ENCODE measurements at places on chromosomes 7 and 10.

- DNase-seq, result peak; percentile 50
Observed at GRCh38 chr10:126598009-126598408, 72.5 kb downstream of the C10orf90 start.

DNA sequence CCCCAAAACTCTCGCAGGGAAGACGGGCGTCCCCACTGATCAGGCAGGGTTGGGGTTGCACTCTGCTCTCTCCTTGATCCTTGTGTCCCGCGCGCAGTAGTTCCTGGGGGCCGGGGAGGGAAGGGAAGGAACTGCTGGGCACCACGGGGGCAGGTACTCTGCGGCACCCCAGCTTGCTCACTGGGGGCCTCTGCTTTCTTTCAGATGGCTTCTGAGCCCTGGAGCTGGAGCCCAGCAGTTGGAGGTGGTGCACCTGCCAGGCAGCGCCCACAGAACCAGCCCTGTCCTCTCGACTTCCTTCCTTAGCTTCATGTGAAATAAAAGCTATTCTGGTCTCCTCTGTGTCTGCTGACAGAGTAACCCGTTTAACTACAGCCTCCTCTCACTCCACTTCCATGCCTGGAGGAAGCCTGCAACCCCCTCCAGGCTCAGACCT lies 12.2 kb downstream of the PLAC9 start:
- no peak for DNase-seq

DNA sequence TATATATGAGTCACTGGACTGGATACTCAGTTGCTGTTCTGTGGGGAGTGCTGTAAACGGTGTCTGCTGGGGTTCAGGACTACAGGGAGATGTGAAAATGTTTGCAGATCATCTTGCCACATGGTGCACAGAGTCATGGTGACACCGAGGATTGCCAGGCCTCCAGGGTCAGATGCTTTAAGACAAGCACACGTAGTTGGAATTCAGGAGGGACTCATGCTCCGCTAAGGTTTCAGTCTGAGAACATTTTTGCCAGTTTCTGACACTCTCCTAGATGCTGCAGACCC lies 211.3 kb downstream of the CXCL12 start:
- no peak for DNase-seq

- no peak for DNase-seq
Observed at GRCh38 chr7:116674508-116675173, 2.6 kb downstream of the MET start.

DNA sequence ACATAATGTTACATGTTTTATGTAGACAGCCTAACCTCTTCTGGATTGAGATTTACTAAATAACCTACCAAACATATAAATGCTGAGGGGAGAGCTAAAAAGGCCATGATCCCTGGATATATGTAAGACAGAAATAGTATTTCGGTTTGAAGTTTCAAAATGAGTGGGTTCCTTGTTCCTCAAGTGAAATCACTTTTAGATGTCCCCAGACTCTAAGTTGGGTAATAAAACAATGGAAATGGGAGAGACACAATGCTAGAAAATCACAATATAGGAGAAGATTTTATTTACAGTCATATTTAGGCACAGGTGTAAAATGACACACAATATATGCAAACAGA lies 56.5 kb downstream of the SHTN1 start:
- DNase-seq, result no peak

DNA sequence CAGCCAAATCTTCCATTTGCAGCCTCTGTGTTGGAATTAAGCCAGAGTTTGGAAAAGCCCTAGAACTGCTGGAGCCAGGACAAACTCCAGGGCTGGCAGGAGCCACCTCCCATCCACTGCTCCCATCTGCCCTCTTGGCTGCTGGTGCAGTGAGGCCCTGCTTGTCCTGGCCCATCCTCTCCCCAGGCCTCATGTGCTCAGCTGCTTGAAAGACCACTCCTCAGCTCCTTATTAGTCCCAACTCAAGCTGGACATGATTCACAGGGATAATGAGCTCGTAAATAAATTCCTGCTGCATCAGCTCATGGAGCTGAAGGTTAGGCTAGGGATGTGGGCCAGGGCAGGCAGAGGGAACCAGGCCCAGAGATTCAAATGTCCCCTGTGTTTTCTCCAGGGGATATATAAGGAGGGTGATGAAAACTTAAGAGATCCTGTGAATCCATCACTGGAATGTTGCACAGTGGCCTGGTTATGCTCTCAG lies 282.8 kb downstream of the RPS24 start:
- no peak for DNase-seq

DNA sequence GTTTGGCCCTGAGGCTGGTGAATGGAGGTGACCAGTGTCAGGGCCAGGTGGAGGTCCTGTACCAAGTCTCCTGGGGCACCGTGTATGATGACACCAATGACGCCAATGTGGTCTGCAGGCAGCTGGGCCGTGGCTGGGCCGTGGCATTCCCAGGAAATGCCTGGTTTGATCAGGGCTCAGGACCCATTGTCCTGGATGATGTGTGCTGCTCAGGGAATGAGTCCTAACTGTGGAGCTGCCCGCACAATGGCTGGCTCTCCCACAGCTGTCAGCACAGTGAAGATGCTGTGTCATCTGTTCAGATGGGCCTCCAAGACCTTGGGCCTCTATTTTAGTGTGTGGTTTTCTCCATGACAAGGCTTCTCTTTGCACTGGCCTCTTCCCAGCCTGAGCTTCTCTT lies 64.0 kb downstream of the DMBT1 start:
- DNase-seq, result no peak

GRCh38 chr10:107275806-107276205 lies 111.3 kb upstream of the SORCS1 start:
- DNase-seq, result no peak

- DNase-seq, result no peak
Observed at GRCh38 chr10:13971601-13972475, 358.9 kb downstream of the FRMD4A start.

DNA sequence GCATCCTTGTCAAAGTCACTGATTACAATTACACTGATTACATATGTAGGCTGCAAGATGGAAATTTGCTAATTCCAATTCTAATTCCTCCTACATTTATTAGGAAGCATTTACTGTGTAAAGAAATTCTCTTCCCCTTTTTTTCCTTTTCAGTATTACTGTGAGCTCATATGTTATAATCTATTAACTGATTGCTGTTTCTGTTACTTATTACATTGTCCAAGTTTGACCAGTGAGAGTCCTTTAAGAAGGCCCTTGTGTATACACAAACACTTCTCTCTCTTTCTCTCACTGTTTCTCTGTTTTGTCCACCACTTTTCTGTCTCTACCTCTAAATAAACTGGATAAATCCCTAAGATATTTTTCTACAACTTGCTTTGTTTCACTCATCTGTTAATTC lies 31.5 kb downstream of the PHF14 start:
- DNase-seq, result no peak

GRCh38 chr7:156353352-156353751 lies 287.2 kb upstream of the RNF32 start:
- no peak for DNase-seq

- no peak for DNase-seq
Observed at GRCh38 chr10:26169466-26169865, 47.1 kb upstream of the GAD2 start.

- no peak for DNase-seq
Observed at GRCh38 chr7:73649576-73649975, 18.1 kb upstream of the VPS37D start.

- DNase-seq, result no peak
Observed at GRCh38 chr10:132158122-132158741, 28.5 kb upstream of the DPYSL4 start.

- DNase-seq, result no peak
Observed at GRCh38 chr7:111047595-111047994, 43.3 kb upstream of the LRRN3 start.

GRCh38 chr10:17648243-17649035 lies 4.5 kb downstream of the STAM start:
- DNase-seq, result no peak

- no peak for DNase-seq
Observed at GRCh38 chr10:74816824-74817498, 9.4 kb upstream of the KAT6B start.

DNA sequence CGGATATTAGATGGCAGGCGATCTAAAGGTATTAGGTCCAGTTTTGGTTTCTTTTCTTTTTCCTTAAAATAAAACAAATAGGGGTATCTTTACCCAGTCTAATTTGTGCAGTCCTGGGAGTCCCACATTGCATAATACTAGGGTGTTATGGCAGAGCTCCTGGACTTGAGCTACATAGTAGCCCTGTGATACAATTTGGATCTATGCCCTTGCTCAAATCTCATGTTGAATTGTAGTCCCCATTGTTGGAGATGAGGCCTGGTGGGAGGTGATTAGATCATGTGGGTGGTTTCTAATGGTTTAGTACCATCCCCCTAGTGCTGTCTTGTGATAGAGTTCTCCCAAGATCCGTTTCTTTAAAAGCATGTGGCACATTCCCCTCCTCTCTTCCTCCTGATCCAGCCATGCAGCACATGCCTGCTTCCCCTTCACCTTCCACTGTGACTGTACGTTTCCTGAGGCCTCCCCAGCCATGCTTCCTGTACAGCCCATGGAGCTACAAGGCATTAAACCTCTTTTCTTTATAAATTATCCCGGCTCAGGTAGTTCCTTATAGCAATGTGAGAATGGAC lies 141.9 kb downstream of the RPS24 start:
- DNase-seq, result no peak

DNA sequence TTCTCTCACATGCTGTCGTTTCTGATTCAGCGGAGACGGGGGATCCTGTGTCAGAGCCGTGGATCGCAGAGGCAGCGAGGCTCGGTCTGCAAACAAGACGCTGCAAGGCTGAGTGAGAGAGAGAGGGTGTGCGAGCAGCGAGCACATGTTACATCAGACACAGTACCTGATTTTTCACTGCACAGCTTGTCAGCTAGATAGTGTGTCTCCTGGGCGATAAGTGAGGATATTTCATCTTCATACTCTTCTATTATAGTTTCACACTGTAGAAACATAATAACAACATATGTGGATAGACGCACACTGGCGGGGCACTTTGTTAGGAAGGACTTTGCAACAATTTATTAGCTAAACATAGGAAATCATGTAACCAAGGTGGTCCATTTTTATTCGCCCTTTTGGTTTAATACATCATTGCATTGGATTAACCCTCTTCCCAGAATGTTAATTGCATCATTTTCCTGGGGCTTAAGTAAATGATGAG lies 39.5 kb downstream of the CNPY1 start:
- DNase-seq, result no peak

- DNase-seq, result no peak
Observed at GRCh38 chr10:63836666-63837442, 315.7 kb downstream of the REEP3 start.

- no peak for DNase-seq
Observed at GRCh38 chr10:114429581-114430335, 25.5 kb upstream of the AFAP1L2 start.

DNA sequence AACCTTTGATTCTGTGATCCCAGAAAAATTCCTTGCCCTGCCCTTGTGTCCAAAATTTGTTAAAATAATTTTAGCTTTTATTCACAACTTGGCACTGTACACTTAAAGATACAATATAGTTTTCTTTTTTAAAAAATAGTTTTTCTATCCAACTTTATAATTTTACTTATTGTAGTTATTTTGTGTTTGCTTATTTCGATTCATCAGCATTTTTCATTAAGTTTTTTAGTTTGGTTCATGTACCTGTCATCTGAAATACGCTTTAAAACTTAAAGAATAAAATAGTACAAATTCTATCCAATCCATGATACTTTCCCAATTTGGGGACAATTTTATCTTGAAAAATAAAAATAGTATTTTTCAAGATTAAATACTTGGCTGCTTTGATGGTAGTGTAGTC lies 514.8 kb downstream of the AUTS2 start:
- DNase-seq, result no peak

DNA sequence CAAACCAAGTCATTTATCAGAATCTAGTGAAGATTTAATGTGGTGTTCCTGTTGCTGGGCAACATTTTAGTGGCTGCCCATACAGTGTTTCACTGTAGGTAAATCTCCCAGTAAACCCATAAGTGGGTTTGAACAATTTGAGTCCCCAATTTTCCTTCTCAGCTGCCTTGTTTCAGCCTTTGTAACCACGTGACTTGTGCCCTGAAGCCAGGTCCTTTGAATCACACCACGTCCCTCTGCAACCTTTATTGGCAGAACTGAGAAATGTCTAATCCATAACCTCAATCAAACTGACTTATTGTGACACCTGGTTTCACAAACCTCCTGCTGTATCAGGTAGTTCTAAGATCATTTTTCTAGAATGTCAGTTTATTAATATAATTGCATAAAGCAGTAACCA lies 30.1 kb downstream of the SND1 start:
- no peak for DNase-seq

DNA sequence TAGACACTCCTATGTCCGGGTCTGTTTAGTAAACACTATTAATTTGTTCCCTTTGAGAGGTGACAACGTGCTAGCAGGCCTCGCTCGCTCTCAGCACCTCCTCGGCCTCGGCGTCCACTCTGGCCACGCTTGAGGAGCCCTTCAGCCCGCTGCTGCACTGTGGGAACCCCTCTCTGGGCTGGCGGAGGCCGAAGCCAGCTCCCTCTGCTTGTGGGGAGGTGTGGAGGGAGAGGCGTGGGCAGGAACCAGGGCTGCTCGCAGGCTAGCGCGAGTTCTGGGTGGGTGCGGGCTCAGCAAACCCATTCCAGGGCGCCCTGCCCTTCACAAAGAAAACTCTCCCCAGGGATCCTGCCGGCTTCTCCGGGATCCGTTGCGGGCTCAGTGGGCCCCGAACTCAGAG lies 144.4 kb upstream of the CDCA7L start:
- DNase-seq, result no peak

GRCh38 chr7:34762764-34763163 lies 104.7 kb downstream of the NPSR1 start:
- DNase-seq, result no peak

GRCh38 chr10:7550013-7550412 lies 116.8 kb downstream of the ITIH5 start:
- DNase-seq, result no peak

DNA sequence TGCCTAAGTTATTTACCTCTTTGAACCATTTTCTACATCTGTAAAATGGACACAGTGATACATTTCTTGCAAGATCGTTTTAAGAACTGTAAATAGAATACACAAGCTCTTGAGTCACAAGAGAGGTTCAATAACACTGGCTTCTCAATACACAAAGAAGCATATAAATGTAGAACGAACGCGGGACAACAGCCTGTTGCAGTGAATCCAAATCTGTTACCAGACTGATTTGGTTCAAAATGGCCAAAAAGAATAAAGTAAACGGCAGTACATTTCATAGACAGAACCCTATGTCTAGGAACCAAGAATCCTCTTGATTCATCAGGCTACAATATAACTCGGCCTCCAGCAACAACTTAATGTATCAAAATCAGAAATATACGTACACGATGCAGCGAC lies 701 bp downstream of the MTPAP start:
- no peak for DNase-seq

DNA sequence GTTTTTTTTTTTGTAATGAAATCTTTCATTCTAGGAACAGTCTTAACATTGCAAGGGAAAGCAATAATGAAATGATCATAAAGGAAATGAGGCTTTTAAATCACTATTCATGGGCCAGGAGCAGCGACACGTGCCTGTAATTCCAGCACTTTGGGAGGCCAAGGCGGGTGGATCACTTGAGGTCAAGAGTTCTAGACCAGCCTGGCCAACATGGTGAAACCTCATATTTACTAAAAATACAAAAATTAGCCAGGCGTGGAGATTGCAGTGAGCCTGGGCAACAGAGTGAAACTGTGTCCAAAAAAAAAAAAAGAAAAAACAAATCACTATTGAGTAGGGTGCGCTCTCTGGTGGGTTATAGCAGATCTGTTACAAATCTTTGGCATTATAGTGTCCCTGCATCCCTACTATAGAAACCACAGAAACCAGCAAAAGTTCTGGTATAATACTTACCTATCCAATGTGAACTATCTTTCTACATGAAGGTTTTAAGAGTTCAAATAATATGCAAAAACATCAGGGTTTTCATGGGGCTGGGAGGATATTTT lies 72.1 kb downstream of the GLI3 start:
- no peak for DNase-seq

- DNase-seq, result no peak
Observed at GRCh38 chr10:97805096-97805884, 33.5 kb upstream of the SFRP5 start.

Measured in left colon (tissue), 2 donors.